Sigmoid colon (tissue), 7 donors: ENCODE measurements at places on chromosomes 7 and 10. TPM values are rescaled to one million over a fixed set of nuclear protein-coding genes. Genes with fewer than 3 reads are reported as not detected.

- peak overlapping the region; percentile 61 for H3K27ac ChIP-seq
- no peaks in the 10 kb centered on the region for H3K36me3 ChIP-seq
- peaks cover 36% of the 10 kb centered on the region for H3K4me1 ChIP-seq
- DNase-seq: no peak
- no peaks in the 10 kb centered on the region for H3K27me3 ChIP-seq
Observed at GRCh38 chr7:35646289-35647023, 48.5 kb downstream of the HERPUD2 start.

The EPDR1 gene
- total RNA-seq: 20.9 TPM

- no peaks in the 10 kb centered on the region for H3K27me3 ChIP-seq
- DNase-seq: no peak
- no peak overlapping the region for H3K4me3 ChIP-seq
- no peaks in the 10 kb centered on the region for H3K36me3 ChIP-seq
Observed at GRCh38 chr10:22133749-22134624, 83.8 kb downstream of the EBLN1 start.

- H3K4me3 ChIP-seq: no peak overlapping the region
- no peaks in the 10 kb centered on the region for H3K36me3 ChIP-seq
- peak overlapping the region; percentile 93 for H3K27ac ChIP-seq
- H3K27me3 ChIP-seq: no peaks in the 10 kb centered on the region
- H3K4me1 ChIP-seq: peaks cover 51% of the 10 kb centered on the region
- no peak for DNase-seq
Observed at GRCh38 chr10:26857991-26858706, 2.6 kb downstream of the ABI1 start.
